ENCODE measurements at places on chromosomes 16 and 17.

- no peak for DNase-seq
Observed at GRCh38 chr17:78072961-78073360, 55.6 kb downstream of the TMC6 start.

- DNase-seq, result no peak
Observed at GRCh38 chr16:81405702-81406113, 38.9 kb upstream of the CMIP start.

DNA sequence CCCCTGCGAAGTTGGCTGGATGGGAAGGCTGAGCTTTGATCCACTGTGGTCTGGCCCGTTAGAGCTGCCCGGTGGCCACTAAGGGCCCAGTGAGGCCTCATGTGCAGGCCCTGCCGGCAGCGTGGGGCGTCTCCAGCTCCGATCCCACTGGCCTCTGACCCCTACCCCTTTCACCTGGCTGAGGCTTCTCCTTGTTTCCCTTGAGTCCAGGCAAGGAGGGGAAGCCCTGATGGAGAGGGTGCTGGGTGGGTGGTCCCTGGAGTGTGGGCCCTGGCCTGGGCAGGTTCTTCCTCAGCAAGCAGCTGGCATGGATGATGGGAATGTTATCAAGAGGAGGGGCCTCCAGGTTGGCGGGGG, 356.8 kb downstream of the SEC14L1 start:
- peak; percentile 2 for DNase-seq

DNA sequence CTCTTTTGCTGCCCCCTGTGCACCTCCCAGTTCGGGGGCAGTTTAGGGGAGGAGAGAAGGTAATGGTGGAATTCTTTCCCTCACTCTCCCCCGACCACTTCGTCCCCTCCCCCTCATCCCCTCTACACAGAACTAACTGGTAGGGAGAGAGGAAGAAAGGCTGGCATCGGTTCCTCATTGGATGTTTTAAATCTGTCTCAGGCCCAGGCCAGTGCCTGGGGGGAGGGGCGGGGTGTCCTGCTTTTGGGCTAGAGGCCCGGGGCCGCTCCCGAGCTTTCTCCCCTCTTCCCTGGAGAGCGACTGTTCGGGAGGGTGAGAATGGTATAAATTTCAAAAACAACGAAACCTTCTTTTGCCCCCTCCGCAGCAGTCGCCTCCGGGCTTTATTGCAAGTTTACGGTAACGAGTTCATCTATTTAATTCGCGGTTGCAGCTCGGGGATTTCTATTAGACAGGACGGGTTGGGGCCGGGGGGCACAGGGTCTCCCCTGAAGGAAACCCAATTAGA, at the start of gene PRAC2:
TSS of gene PRAC2 (plus strand) at position 271 of the 508 bp plus-strand sequence. CDS start 1,226 bp downstream, outside the sequence.
- DNase-seq, result no peak

DNA sequence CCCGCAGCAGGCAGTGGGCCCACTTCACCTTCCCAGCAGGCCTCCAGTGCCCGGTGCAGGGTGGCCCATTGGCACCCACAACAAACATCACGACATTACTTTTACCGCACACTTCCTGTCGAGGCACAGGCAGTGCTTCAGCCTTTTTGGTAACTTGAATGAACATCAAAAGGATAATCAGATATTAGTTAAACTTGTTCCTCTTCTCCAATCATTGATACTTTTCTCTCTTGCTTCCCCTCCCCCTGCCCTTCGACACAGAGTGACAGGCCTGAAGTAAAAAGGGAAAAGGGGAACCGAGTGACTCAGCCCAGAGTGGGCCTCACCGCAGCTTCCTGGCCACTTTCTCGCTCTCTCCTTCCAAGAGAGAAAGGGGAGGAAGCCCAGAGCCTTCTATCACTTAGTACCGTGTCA, 507.0 kb downstream of the MAF start:
- DNase-seq, result peak; percentile 35

DNA sequence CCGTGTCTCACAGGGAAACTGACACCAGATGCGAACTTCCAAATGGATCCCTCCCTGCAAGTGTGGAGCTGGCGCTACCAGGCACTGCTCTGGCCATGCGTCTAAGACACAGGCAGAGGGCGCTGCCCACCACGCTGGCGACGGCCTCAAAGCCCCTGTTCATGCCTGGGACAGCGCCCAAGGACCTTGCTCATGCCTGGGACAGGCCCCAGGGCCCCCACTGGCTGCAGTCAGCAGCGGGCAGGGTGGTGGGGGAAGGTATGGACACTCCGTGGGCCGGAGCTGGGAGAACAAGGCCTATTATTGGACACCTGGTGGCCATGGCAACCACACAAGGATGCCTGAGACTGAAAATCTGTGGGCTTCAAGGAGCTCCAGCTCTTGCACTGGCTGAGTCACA, 8.8 kb downstream of the ZG16B start:
- DNase-seq, result peak; percentile 69

DNA sequence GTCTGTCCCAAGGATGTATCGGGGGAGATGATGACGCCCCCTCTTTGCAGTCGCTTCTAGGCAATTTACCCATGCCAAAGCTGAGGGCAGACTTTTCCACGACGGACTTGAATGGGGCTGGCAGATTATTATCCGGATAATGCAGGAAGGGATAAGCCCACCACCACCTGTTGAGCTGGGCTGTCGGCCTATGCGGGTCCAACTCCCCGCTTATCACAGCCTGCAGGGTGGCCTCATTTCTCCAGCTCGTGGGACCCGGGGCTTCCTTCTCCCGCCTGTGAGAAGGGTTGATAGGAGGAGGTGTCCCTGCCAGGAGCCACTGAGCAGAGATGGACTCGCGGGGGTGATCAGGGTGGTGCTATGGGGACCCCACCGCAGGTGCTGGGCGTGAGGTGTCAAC, 559 bp downstream of the CACNG5 start:
- no peak for DNase-seq

DNA sequence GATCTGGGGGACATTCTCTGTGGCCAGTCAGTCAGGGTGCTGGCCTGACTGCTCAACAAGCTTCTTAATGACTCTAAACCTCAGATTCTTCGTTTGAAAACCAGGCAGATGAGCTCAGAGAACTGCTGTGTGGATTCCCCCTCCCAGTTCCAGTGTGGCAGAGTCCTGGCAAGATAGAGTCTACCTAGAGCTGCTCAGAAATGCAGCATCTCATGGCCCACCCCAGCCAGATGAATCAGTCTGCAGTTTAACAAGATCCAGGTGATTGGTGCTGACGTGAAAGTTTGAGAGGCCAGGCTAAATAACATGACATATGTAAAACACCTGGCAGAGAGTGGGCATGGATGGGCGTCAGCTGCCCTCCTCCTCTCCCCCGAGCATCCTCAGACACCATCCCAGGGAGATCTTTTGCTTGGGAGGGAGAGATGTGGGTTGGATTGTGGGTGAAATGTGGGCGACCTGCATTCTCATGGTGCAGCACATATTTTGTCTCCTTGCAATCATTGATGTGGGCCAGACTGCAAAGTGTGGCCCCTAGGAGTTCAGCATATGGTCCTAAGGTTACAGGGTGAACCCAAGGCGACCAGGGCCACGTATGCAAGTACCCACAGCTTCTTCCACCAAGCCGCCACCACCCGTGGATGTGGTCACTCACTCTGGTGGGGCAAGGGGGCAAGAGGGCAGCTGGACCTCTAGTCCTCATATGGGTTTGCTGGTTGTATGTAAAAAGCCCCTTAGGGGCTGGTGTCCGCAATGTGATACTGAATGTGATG, 19.5 kb downstream of the SOCS3 start:
- no peak for DNase-seq

DNA sequence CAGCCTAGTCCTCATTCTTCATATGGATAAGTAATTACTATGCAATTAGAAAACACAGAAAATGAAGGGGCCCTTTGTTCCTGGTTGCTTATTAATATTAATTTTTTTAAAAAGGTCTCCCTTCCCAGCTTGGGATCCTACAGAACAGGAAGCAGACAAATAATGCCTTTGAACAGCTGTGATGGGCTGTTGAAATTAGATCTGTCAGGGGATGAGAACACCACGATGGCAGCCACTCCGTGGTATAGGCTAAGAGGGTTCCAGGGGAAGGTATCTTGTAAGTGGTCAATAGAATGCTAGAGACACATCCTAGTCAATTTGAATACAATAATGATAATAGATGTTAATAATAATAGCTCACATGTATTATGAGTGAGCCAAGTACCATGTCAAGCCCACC, 83.1 kb downstream of the CCDC182 start:
- no peak for DNase-seq

DNA sequence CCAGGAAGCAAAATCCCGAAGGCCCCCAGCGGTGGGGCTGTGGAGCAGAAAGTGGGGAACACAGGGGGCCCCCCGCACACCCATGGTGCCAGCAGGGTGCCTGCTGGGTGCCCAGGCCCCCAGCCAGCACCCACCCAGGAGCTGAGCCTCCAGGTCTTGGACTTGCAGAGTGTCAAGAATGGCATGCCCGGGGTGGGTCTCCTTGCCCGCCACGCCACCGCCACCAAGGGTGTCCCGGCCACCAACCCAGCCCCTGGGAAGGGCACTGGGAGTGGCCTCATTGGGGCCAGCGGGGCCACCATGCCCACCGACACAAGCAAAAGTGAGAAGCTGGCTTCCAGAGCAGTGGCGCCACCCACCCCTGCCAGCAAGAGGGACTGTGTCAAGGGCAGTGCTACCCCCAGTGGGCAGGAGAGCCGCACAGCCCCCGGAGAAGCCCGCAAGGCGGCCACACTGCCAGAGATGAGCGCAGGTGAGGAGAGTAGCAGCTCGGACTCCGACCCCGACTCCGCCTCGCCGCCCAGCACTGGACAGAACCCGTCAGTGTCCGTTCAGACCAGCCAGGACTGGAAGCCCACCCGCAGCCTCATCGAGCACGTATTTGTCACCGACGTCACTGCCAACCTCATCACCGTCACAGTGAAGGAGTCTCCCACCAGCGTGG, 6.5 kb downstream of the CBX2 start:
- no peak for DNase-seq

DNA sequence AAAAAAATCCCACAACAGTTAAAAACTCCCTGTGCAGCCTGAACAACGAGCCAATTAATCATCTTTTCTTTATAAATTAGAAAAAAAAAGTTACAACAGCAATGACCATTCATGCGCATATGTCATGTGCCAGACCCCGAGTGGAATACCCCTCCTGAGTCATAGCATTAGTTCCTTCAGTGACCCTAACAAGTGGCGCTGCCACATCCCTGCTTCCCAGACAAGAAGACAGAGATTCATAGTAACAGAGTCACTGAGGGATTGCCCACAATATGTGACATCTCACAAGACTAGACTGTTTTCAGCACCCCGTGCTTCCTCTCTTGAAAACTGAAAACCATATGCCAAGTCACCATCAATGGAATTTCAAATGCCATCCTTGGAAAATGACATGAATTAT, 7.9 kb downstream of the UMOD start:
- DNase-seq, result no peak

- DNase-seq, result no peak
Observed at GRCh38 chr17:73759324-73759723, 115.1 kb upstream of the SDK2 start.

DNA sequence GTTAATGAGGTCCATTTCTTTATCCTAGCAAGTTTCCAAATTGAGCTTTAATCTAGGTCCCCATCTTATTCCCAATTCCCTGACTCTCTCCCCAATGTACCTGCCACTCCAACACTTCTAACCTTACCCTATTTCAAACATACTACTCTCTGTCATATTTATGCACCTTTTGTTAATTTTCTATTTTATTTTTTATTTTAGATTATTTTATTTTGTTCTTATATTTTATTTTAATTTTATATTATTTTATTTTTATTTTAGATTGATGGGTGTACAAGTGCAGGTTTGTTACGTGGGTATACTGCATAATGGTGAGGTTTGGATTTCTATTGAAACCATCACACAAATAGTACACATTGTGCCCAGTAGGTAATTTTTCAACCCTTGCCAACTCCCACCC, 333.9 kb upstream of the ERCC4 start:
- DNase-seq, result no peak

- DNase-seq, result peak; percentile 75
Observed at GRCh38 chr17:21278450-21279197, 5.9 kb upstream of the MAP2K3 start.

DNA sequence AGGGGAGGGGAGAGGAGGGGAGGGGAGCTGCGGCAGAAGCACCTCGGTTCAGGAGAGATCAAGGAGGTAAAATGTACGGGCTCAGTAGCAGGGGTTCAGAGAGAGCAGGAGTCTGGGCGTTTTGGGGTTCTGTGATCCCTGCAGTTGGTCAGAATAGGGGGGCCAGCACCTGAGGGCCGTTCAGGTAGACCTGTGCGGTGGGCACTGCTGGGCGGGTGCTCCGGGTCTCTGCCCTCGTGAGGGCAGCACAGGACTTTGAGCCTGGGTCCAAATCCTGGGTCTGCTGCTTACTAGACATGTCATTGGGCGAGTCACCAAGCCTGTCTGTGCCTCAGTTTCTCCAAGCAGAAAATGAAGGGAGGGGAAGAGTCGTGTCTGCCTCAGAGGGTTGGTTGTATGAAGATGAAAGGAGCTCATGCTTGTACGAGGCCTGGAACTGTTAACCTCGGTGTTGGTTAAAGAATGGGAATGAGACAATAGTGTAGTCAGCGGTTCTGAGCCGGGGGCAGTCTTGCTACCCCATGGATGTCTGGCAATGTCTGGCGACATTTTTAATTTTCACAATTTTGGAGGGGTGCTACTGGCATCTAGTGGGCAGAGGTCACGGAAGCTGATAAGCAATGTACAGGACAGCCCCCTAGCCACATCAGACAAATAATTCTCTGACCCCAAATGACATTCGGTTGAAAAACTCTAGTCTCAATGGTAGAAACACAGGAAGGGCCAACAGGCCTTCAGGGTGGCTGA, 35.4 kb downstream of the OR1D5 start:
- no peak for DNase-seq

DNA sequence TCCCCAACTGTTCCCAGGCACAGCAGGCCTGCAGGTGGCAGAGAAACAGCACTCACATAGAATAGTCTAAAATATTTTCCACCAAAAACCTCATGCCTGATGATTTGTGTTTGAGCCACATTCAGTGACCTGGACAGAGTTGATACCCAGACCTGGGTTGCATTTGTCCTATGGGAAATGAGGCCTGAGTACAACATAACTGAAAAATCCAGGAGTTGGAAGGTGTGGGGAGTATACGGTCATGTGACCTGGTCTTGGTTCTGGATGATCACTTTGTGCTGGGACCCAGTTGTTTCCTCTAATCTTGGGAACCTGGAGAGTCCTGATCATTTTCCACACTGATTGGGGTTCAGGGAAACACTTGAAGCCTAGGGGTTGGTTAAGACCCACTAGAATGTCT, 200.3 kb upstream of the MPHOSPH6 start:
- DNase-seq, result no peak

DNA sequence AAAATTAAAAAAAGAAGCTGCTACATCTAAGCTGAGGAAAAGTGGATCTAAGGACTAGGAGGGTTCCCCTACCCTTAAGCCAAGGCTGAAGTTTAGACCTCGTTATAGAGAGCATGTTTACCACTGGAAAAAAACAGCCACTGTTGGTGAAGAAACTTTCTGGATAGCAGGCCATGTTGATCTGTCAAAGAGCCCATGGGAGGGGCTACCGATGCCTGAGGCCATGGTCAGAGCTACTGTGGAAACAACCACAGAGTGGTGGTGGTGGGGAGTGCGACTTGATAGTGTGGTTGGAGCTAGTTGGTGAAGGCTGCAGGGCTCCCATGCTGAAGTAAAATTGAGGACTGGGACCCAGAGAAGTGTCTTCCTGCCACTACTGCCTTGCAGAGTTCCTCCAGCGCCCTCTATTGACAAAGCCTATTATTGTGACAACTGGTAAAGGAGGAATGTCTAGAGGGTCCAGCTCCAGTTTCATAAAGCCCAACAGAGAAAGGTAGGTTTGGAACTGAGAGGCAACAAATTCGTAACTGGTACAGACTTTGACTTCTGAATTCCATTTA, 12.7 kb upstream of the FAM20A start:
- no peak for DNase-seq

- peak; percentile 39 for DNase-seq
Observed at GRCh38 chr17:29154516-29155226, 25.5 kb downstream of the MYO18A start.

GRCh38 chr17:17086585-17086984, 44.3 kb downstream of the MPRIP start:
- DNase-seq, result no peak
